ENCODE measurements at places on chromosomes 3 and 15.

GRCh38 chr3:101228441-101228840 lies 91.9 kb downstream of the IMPG2 start:
- no peak for DNase-seq

DNA sequence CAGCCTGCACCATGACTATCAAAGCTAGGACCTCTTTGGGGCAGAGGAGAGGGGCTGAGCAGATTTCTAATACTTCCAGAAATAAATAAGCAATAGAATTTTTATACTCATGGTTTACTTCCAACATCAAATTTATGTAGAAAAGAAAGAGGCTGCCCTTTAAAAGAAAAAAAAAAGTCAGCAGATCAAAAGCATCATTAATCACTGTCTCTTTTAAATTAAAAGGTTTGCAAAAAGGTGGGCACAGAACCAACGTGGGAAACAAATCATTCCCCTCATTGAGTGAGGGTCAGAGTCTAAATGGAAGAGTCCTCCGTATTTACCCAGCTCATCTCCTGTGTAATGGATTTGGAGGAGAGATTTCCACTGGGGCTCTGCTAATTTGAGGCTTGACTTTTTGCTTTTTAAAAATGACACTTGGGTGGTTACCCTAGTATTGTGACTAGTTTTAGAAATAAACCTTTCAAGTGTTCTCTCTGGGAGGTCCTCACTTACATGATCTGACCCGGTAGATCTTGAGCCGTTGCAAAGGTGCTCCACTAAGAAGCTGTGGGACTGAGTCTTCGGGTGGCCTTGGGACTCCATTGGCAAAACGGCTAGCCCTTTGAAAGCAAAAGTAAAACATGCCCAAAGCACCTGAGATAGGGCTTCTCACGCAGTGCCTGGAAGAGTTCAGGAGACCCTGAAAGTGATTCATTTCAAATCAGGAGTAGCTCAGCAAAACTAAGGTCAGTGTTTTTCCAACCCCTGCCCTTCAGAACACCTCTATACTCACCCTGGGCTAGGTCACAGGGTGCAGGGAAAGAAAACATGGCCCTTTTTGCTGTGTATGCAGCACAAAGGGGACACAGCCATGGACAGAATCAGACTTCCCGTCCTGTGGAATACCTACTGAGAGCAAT lies 320.9 kb downstream of the FOXP1 start:
- no peak for DNase-seq

DNA sequence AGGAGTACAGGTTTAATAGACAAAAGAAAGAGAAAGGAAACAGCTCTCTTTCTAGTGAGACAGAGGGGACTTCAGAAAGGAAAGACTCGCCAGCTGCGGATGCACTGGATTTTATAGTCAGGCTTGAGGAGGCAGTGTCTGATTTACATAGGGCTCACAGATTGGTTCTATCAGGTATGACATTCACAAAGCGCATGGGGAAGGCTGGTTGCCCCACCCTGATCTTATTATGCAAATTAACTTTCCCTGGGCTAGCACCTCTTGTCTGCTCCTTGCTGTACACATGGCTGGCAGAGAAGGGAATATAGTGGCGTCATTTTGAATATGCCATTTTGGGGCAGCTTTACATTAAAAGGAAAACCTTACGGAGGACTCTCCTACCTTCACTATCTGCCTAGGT lies 938.4 kb upstream of the SEMA6D start:
- no peak for DNase-seq

- DNase-seq: peak; percentile 43
Measured at GRCh38 chr3:179446501-179446900, 4.8 kb downstream of the GNB4 start.

DNA sequence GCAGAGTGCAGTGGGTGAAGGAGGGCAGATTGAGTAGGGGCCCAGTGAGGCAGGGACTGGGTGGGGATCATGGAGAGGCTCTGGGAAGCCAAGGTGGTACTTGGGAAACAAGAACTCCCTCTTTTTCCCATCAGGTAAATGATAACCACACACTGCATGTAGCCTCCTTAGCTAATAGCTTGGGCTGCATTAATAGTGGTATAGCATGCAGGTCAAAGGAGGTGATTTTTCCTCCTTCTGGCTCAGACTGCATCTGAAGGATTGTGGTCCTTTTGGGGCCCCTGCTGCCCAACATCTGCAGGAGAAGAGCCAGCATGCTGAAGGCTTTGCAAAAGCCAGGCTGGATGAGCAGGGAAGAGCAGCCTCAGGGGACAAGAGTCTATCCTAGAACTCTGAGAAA lies 45.4 kb downstream of the PPCDC start:
- DNase-seq: no peak

- DNase-seq: no peak
Measured at GRCh38 chr15:71649894-71650293, 160.5 kb upstream of the NR2E3 start.

- DNase-seq: no peak
Measured at GRCh38 chr3:38698760-38699159, 49.3 kb upstream of the SCN5A start.

DNA sequence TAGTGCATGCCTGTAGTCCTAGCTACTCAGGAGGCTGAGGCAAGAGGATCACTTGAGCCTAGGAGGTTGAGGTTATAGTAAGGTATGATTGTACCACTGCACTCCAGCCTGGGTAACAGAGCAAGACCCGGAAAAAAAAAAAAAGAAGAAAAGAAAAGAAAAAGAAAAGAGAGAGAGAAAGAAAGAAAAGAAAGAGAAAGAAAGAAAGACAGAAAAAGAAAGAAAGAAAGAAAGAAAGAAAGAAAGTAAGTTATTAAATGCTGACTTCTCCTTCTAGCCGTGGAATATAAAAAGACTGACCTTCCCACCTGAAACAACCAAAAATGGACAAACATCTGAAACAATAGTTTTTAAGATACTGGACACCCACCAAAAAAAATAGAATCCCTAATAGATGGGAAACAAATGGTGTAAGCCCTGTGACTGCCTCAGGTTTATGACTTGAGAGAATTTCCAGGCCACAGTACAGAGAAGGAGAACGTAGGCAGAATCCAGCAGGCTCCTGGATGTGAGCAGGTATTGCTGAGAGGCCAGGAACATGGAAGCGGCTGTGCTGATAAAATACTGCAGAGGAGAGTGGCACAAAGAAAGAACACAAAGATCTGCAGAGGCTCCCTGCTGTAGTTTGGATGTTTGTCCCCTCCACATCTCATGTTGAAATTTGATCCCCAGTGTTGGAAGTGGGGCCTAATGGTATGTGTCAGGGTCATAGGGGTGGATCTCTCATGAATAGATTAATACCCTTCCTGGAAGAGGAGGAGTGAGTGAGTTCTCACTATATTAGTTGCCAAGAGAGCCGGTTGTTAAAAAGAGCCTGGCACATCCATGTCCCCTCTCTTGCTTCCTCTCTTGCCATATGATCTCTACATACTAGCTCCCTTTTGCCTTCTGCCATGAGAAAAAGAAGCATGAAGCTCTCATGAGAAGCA lies 41.8 kb upstream of the PRSS50 start:
- DNase-seq: no peak

GRCh38 chr15:29910068-29910467 lies 87.8 kb upstream of the TJP1 start:
- DNase-seq: no peak

- peak; percentile 72 for DNase-seq
Measured at GRCh38 chr3:14391033-14391432, 11.4 kb upstream of the SLC6A6 start.

GRCh38 chr3:10648181-10648580 lies 142.8 kb upstream of the ATP2B2 start:
- no peak for DNase-seq

DNA sequence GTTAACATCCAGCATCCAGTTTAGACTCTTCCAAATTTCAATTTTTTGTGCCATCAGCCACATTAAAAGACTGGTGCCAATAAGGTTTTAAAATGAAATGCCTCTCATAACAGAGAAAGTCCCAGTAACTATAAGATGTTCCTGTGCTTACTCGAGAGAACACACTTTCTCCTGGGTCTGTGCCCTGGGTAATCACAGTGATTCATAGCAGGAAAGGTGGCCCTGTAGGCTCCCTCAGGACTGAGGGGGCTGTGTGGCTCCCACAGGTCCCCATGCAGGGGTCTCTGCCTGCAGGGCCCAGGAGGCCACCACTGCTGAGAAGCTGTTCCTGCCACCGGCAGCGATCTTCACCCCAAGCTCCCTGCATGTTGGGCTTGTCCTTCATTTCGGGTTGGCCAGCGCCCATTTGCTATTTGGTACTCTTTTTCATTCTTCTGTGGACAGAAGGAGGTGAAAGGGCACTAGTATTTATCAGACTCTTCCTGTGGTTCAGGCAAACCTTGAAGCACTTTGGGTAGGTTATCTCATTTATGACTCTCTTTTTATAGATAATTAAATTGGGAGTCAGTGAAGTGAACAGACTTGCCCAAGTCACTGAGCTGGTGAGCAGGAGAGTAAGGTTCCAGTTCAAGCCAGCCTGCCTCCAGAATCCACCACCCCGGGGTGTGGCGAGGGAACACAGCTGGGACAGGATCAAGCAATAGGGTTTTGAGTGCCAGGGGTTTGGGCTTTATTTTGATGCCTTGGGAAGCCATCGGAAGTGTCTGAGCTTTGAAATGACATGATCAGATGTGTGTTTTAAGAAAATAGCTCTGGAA lies 44.2 kb upstream of the PLXNA1 start:
- DNase-seq: no peak

DNA sequence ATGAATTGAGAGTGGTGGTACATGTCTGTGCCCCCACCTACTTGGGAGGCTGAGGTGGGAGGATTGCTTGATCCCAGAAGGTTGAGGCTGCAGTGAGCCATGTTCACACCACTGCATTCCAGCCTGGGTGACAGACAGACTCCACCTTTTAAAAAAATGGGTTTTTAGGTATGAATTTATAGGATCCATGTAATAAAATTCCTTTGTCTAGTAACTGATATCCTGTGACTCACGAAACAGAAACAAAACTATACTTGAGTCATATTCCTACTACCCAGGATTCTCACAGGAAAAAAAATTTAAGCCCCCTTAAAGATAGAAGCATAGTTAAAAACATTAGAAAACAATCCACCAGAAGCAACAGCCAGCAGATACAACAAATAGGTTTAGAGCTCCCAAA lies 10.0 kb upstream of the CRTC3 start:
- peak; percentile 57 for DNase-seq

DNA sequence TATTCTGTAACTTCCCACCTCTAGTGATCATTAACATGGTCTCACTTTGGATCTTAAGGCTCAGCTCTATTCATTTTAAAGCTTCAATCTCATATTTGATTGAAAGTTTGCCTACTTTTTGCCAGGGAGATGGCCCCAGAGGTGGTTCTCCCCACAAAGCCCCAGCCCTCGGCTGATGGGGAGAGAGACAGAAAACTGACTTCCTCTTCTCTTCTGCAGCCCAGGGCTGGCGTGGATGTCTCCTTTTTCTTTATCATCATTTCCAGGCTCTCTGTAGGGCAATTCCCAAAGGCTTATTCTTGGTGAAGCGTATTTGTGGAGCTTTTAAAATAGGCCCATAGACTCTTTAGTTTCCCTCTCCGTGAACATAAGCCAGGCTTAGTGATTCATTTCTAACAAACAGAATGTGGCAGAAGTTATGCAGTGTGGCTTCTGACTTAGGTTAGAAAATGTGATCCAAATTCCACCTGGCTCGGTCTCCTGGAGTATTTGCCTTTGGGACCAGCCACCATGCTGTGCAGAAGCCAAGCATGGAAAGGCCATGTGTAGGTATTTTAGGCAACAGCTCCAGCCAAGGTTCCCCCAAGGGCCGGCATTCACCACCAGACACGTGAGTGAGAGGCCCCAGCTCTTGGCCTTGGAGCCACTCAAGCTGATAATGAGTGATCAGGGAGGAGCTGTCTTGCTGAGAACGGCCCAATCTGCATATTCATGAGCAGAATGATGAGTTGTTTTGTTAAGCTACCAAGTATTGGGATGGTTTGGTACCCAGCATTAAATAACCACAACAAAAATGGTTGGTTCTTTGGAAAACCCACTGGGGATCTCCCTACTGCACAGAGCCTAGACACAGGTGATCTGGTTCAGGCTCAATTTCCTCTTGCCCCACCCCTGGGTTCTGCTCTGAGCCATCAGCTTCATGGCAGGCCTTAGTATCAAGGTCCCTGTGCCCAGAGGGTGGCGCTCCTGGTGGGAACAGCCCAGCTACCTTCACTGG lies 353.2 kb upstream of the PROK2 start:
- no peak for DNase-seq

DNA sequence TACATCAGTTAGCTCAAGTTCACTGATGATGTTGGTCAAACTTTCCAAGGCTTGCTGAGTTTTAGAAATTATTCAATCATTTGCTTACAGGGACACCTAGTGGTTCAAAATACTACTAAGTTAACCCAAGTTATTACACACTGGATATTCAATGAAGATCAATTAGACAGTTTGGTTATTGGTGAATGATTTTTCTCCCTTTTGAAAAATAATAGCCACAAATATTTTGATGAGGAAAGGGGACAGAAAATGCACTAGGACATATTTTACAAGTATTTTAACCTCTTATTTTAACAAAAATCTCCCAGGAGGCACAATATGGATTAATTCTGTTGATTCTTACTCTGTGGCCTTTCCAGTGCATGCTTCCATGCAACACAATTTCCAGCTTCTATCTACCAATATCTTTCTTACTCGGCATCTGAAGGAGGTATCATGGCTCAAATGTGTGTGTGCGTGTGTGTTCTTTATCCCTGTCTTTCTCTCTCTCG lies 20.1 kb upstream of the GOLGA6L2 start:
- peak; percentile 53 for DNase-seq

- peak; percentile 39 for DNase-seq
Measured at GRCh38 chr3:124510290-124510689, 220.0 kb upstream of the UMPS start.

DNA sequence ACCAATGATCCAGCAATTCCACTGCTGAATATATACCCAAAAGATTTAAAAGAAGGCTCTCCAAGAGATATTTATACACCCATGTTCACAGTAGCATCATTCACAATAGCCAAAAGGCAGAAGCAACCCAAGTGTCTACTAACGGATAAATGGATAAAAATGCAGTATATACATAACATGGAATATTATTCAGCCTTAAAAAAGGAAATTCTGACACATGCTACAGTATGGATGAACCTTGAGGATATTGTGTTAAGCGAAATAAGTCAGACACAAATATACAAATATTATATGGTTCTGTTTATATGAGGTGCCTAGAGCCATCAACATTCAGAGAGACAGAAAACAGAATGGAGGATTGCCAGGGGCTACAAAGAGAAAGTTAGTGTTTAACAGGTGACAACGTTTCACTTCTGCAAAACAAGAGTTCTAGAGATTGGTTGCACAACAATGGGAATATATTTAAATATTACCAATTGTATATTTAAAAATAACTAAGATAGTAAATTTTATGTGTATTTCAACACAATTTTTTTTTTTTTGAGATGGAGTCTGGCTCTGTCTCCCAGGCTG lies 69.4 kb downstream of the STAG1 start:
- no peak for DNase-seq

GRCh38 chr3:127406309-127407025 lies 118.6 kb upstream of the PRR20G start:
- peak; percentile 14 for DNase-seq
